ENCODE measurements at places on chromosomes 3 and 15.

- no peak for DNase-seq
These were observed 37.2 kb downstream of the CMSS1 start for GRCh38 chr3:99854756-99855298.

- DNase-seq, result peak; percentile 68
These were observed 111.9 kb downstream of the ETFA start for GRCh38 chr15:76199106-76200082.

GRCh38 chr3:193946945-193947344 lies 189.0 kb upstream of the HES1 start:
- no peak for DNase-seq

GRCh38 chr3:139302084-139302800 lies 41.6 kb upstream of the MRPS22 start:
- peak; percentile 98 for DNase-seq

GRCh38 chr3:178795349-178795748 lies 259.1 kb downstream of the KCNMB2 start:
- DNase-seq, result no peak

GRCh38 chr3:154486949-154487348 lies 57.0 kb upstream of the GPR149 start:
- DNase-seq, result no peak

GRCh38 chr3:34374521-34374920 lies 576.1 kb downstream of the PDCD6IP start:
- no peak for DNase-seq

GRCh38 chr3:148992027-148992634 lies 791 bp downstream of the GYG1 start:
- peak; percentile 32 for DNase-seq

DNA sequence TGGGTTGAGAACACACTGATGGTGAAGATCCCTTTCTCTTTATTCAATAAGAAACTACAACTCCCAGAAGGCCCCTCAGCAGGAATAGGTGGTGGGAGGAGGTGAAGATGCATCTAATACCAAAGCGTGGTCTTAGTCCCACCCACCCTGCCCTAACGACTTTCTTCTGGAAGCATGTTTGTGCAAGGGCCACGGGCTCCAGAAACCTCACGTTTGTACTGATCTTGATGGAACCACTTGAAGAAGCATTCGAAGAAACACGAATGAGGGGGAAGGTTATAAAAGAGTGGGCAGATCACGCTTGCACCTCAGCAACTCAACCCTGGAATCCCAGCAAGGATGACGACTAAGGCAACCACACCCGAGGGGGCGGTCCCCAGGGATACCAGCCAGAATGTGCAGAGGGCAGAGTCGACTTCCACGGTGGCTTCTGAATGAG lies 10.6 kb upstream of the SLC25A36 start:
- DNase-seq, result no peak

GRCh38 chr3:28978092-28978491 lies 302.8 kb upstream of the RBMS3 start:
- DNase-seq, result no peak

DNA sequence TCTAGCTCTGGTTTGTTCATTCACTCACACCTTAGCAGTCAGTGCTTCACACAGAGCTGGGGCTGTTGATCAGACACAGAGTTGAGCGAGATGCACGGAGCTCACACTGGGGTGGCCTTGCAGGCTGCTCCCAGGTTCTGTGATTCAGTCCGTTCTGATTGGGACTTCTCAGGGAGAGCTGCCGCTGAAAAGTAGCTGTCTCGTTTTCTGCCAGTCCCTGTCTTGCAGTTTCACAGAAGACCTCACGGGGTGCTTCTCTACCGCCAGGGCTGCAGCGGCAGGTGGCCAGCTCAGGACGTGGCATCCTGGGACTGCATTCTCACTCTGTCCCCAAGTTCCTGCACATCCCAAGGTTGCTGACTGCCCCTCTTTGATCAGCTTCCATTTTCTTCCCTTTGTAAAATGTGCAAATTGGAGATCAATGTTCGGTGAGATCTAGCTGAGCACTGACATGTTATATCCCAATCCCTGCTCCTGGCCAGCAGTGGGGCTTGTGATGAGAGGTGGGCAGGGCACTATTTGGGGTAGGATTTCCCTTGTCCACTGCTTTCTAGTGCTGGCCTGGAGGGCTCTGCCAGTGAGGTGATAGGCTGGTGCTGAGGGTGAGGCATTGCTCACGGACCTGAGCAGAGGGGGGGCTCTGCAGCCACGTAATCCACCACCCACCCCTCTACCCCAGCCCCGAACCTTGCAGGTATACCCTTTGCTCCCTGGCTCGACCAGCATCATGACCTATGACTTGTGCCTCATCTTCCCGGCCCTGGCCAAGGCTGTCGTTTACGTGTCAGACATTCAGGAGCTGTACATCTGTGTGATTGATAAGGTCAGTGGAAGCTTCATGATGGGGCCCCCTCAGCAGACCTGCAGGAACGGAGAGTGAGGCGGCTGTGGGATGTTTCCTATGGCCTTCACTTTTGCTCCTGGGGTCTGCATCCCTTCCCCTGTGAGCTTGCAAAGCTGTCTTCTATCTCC lies 5.3 kb upstream of the TXNRD3 start:
- DNase-seq, result no peak

GRCh38 chr3:112682361-112682760 lies 41.4 kb upstream of the CCDC80 start:
- no peak for DNase-seq

- no peak for DNase-seq
These were observed 106.8 kb downstream of the TNIK start for GRCh38 chr3:171353423-171353822.

DNA sequence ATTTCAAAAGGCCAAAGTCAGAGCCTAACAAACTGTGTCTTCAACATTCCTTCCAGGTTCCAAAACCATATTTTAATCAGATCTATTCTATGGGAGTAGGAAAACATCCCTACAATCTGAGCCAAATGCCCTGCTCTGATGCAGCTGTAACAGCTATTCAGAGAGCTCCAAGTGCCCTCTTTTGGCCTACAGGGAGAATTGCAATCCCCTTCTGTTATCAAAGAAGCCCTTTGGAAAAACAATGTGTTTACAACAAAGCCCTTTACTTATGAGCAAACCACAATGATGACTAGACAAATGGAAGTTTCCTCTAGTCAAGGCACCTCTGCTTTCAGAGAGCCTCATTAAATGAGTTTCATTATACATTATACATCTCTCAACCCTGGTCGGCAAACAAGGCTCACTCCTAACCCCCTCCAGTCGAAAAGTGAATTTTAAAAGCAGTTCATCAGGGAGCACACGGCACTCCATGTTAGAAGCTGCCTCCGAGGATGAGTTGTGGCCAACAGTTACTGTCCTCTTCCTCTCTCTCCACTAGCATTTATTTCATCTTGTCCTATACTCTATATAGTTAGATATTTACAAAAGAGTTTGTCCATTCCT lies 42.6 kb upstream of the TMCO5A start:
- DNase-seq, result peak; percentile 46

GRCh38 chr3:125069452-125069851 lies 13.7 kb upstream of the HEG1 start:
- no peak for DNase-seq

DNA sequence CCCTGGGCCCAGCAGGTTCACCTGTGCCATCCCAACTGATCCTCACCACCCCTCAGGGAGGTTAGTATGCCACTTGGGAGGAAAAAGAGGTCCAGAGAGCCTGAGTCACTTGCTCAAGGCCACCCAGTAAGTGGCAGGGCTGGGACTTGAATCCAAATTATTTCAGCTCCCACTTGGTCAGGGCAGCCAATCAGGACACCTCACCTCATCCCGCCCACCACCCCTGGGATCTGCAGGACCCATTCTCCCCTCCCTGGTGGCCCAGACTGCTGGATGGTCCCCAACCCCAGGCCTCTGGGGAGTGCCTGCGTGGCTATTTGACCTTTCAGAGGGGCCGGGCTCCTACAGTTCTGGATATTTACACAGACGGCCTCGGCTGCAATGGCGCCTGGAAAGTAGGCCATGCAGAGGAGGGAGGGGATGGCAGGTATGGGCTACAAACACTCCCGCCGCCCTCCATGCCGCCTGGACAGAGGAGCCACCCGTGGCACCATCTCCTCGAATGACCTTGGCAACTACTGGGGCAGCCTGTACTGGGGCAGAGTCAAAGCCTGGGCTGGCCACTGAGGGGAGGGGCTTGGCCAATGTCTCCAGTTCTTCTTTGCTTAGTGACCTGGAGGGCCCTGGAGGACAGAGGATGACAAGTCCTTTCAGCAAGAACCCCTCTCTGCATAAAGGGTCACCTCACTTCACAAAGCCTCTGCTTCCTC lies 153.6 kb upstream of the LINGO1 start:
- no peak for DNase-seq

DNA sequence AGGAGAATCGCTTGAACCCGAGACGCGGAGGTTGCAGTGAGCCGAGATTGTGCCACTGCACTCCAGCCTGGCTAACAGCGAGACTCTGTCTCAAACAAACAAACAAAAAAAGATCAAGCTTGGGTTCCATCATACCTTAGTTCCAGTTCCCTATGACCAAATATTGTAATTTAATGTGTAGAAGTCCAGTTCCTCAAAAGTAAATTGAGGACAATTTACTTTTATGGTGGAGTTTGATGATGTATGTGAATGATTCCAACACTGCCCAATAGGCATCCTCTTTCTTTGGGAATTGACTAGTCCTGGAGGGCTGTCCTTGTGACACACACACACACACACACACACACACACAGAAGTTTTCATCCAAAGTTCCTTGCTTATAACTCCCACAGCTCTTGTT lies 2.8 kb upstream of the PKM start:
- DNase-seq, result no peak

- no peak for DNase-seq
These were observed 14.3 kb downstream of the KLHL6 start for GRCh38 chr3:183541235-183541655.

DNA sequence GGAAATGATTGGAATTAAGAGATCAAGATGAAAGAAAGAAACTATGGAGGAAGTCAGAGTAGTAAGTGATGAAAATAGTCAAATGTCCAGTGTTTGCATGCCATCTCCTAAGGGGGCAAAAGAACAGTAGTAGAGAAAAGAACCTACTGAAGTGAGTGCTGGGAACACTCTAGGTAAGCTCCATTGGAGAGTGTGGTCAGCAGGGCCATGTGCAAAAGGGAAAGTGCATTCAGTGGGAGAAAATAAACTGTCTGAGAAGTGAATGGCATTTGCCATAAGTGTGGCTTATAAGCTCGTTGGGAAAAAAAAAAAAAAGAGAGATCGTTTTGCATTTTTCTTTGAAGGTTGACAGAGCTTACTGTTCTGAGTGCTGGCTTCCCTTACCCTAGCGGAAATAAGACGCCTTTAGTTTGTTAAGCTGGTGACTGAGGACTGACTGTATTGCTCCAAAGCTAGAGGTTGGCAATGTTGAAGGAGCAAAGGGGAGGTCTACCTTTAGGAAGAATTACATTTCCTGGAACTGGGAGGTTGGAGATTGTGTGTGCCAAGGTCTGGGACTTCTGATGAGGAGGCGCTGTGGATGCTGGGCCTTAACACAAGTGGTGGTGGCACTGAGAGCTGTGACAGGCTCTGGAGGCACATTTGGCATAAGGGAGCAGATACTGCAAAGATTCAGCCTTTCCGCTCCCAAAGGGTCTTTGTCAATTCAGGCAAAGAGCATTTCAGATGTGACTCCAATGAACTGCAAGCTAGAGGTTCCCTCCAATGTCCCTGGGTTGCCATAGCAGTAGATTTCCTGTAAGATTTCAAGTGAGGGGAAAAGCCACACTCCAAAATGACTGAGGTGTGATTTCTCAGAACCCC lies 287.8 kb upstream of the SATB1 start:
- DNase-seq, result no peak

GRCh38 chr15:98438326-98438725 lies 210.0 kb upstream of the IGF1R start:
- DNase-seq, result no peak

DNA sequence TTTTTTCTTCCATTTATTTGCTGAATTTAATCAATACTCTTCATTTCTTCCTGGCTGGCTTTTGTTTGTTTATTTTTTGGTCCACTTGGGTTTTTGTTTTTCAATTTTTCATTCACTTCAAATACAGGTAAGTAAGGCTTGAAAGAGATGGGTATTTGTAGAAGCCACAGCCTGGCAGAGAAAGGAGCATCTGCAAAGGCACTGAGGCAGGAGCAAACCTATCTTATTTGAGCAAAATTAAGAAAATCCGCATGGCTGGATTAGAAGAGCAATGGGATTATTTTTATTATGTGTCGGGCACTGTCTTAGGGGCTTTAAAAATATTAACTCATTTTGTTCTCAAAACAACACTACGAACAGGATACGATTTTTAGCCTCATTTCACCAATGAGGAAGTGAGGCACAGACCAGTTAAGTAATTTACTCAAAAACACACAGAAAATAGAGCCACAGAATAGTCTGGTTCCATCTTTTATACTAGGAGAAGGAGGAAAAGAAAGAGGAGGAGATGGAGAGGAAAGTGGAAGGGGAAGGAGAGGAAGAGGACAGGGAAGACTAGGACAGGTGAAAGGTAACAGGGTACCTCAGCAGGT lies 35.1 kb upstream of the CCDC80 start:
- no peak for DNase-seq
